Activated CD4-positive, alpha-beta T cell treated with anti-CD3 and anti-CD28 coated beads, Interleukin-2, Interleukin-6, amounts not matched to agents 100 ng/mL and 50 ng/mL, durations not matched to agents 16 hours and 8 hours (primary cell): ENCODE measurements at places on chromosomes 4 and X.

DNA sequence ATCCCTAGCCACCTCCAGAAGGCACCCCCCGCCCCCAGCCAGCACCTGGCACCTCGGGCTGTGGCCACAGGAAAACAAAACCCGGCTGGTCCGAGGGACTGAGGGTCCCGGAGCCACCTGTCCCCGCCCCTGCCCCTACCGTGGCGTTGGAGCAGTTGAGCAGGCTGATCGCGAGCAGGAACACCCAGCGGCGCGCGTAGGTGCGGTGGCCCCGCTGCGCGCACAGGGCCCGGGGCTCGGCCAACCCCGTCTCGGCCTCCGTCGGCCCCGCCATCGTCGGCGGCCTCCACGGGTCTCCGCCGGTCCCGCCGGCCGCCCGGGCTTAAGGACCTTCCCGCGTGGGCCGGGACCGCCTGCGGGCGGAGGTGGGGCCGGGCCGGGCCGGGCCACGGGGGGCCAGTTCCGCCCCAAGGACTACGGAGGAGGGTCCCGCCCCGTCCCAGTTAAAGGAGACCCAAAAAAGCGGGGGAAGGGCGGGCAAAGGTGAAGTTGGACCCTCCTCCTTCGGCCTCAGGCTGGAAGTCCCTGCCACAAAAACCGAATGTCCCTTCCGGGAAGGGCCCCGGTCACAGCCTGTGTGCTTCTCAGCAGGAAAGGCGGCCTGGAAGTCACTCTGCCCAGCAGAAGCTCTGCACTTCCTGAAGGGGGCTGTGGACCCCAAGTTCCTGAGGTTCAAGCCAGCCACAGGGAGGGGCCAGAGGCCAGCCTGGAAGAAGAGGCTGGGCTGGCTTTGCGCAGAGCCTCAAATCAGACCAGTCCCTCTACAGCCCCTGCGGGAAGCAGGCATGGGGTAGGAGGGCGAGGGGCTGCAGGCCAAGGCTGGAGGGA, at the start of gene SLC49A3:
Gene SLC49A3 (minus strand): TSS at position 298 of the 828 bp plus-strand sequence. CDS start 24 bp downstream, at position 274.
- no peak for DNase-seq

DNA sequence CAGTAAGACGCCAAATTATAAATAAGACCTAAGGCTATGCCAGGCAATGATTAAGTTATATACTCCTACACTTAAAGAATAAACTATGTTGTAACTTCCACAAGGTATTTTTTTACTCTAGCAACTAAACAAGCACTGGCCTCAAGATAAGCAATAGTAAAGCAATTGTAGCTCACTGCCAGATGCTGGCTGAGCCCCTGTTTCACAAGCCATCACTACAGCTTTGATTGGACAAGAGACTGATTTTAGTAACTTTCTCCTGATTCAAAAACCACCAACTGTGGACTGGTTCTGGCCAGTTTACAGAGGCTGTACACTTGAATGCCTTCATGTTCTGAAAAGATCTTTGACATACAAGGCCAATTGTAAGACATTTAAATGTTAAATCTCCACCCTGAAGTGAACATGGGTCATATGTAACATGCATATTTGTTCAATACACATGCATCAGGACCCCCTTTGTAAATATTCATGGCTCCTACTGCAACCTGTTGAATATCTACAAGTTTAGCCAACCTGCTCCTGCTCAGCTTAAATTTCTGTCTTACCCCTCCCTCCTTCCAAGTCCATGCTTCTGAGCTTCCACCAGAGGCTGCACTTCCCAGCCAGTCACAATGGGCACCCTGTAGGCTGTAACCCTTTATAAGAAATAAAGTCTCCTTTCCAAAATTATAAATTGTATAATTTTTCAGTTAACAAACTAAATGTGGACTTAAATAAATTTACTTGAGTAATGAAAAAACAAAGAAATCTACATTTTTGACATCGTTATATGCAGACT, 423.6 kb downstream of the ANKRD50 start:
- DNase-seq = no peak

DNA sequence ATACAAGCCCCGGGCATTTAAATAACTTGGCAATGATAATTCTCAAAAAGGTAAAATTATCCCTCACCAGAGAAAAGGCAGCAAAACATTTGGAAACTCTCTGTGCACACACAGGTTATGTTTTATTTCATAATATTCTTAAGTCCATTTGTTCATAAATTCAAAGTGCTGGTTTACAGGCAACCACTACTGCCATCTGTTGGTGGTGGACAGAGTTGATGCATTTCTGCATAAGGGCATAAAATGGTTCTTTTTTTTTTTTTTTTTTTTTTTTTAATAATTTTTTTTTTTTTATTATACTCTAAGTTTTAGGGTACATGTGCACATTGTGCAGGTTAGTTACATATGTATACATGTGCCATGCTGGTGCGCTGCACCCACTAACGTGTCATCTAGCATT, 31.5 kb upstream of the IL21 start:
- DNase-seq = peak; percentile 82

GRCh38 chrX:110001740-110002299, 1.1 kb upstream of the TMEM164 start:
- DNase-seq = no peak

- DNase-seq = no peak
These were observed 1.1 kb upstream of the ATP11C start for GRCh38 chrX:139933904-139934303.

GRCh38 chr4:11765849-11766453, 337.3 kb upstream of the HS3ST1 start:
- peak; percentile 34 for DNase-seq

DNA sequence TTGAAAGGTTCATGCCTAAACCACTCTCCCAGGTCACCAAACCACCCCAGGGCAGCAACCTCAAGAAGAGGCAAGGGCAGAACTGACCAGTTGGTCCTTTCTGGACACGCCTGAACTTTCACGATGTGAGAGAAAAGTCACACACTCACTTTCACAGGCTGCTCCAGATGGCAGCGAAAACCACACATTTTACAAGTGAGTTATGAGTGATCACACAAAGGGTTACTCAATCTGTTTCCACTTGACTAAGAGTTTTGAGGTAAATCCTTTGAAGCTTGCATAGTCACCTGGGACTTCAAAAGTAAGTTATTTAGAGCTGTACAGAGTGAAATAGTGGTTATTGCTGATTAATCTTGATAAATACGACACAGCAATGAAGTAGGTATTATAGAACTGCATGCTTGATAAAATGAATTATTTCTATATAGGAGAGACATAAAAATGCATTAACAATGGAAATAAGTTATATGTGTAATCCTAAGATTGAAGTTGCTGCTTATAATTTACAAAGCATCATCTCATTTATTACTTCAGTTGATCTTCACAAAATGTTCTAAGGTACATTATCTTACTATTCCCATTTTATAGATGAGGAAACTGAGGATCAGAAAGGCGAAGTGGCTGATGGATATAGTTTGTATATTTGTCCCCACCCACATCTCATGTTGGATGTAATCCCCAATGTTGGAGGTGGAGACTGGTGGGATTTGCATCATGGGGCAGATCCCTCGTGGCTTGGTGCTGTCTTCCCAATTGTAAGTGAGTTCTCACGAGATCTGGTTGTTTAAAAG, 103.0 kb upstream of the KLF3 start:
- DNase-seq = peak; percentile 84

DNA sequence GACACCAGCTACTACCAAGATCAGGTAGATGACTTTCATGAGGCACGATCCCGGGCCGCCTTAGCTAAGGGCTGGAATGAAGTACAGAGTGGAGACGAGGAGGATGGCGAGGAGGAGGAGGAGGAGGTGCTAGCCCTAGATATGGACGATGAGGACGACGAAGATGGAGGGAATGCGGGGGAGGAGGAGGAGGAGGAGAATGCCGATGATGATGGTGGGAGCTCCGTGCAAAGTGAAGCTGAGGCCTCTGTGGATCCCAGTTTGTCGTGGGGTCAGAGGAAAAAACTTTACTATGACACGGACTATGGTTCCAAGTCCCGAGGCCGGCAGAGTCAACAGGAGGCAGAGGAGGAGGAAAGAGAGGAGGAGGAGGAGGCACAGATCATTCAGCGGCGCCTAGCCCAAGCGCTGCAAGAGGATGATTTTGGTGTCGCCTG, 481 bp downstream of the UTP3 start:
- no peak for DNase-seq

- no peak for DNase-seq
These were observed 186.2 kb downstream of the KIT start for GRCh38 chr4:54843946-54844345.

DNA sequence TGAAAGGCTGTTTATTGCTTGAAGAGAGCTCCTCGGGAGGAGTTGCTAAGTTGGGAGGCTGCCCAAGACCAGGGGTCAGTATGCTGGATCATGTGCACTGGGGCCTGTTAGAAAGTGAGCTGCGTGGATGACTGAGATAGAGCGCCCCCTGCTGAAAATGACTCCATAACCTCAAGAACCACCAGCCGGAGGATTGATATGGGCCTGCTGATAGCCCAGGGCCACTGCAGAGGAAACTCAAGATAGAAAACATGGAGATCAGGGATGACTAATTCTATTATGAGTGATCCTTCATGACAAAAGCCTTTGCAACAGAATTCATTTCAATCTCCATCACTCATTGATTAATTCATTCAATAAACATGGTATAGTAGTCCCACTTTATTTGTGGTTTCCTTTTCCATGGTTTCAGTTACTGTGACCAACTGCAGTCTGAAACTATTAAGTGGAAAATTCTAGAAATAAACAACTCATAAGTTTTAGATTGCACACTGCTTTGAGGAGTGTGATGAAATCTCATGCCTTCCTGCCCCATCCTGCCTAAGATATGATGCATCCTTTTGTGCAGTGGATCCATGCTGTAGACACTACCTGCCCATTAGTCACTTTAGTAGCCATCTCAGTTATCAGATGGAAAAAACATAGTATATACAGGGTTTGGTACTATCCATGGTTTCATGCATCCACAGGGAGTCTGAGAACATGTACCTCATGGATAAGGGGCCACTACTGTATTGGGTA, 126.7 kb upstream of the MBNL3 start:
- peak; percentile 61 for DNase-seq

DNA sequence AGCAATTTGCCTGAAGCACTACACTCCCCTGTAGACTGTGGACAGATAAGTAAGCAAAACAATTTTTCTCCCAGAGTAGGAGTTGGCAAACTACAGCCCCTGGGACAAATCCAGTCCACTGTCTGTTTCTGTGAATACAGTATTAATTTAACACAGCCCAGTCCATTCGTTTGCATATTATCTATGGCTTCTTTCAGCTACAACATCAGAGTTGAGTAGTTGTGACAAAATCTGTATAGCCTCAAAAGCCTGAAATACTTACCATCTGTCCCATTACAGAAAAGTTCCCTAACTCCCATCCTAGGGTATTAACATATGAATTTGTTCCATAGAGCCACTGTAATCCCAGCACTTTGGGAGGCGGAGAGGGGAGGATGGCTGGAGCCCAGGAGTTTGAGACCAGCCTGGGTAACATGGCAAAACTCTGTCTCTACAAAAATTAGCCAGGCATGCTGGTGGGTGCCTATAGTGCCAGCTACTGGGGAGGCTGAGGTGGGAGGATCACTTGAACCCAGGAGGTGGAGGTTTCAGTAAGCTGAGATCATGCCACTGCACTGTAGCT, 53.0 kb downstream of the AMELX start:
- no peak for DNase-seq

GRCh38 chrX:145506214-145506613, 258.9 kb downstream of the SPANXN1 start:
- no peak for DNase-seq

DNA sequence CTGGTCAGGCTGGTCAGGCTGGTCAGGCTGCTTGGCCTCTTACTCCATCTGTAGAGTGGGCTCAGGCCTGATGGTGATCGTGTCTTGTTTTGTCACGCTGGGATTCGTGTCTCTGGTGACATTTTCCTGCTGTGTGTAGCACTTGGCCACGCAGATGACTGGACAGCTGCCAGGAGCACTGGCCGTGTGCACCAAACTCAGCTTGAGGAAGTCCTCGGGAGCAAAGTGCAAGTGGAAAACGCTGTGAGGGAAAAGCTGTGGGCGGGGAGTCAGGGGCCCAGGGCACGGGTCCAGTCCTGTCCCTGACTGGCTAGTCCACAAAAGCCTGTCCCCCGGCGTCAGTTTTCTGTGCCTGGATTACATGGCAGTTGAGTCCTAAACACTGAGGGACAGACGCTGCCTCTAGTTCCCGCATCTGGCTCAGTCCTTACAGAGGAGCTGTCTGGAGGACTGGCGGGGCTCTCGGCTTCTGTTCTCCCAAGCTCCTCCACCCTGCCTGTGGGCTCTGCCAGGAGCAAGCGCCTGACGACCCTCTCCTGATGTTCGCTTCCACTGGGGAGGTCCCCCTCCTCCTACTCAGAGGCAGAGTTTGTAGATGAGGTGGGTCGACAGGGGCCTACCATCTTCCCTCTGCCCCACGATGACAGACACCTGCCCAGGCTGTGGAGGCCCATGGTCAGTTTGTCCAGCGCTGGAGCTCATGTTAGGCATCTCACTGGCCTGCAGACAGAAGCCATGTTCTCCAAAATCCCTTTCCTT, 35.9 kb upstream of the GRPEL1 start:
- no peak for DNase-seq

GRCh38 chrX:152913346-152913745, 15.5 kb downstream of the ZNF185 start:
- no peak for DNase-seq

- no peak for DNase-seq
These were observed 153.8 kb downstream of the CCSER1 start for GRCh38 chr4:90280954-90281353.

GRCh38 chr4:95643627-95644026, 94.9 kb upstream of the UNC5C start:
- no peak for DNase-seq

DNA sequence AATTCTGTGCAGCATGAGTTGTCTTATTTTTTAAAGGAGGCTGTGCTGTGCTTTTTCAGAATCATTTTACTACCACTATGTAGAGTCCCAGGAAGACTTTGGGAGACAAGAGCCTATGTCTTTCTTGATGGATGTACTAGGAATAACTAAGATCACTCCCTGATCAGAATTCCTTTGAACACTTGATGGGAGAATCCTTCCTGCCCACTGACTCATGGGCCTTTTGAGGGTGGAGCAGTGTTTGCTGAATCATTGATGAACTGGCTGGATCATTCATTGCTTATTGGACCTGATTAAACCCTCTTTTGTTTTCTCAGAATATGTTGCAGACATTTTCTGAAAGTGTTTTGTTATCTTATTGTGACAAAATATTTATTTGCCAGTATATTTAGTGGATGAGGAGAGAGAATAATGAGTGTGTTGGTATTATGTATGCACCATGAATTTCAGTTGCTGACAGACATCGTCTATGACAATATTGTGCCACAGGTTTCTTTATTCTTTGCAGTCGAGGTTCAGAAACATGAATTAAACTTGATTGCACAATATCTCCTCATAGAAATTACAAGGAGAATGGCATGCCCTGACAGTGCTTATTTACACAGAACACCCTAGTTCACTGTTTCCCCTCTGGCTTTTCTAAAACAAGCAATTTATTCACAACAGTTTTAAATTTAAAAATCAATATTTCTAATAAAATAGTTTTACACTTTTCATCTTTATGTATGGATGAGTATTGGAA, 36.3 kb downstream of the POU4F2 start:
- no peak for DNase-seq

DNA sequence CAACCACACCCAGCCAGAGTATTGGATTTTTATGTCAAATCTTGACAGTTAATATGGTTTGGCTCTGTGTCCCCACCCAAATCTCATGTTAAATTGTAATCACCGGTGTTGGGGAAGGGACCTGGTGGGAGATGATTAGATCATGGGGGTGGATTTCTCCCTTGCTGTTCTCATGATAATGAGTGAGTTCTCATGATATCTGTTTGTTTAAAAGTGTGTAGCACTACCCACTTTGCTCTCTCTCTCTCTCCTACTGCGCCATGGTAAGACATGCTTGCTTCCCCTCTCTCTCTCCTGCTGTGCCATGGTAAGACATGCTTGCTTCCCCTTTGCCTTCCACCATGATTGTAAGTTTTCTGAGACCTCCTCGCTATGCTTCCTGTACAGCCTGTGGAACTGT, 86.9 kb upstream of the COX18 start:
- DNase-seq = no peak
